ENCODE measurements at places on chromosomes 3 and 15.
A peak's percentile ranks its signal among the peaks of the same experiment; 100 is the strongest.

DNA sequence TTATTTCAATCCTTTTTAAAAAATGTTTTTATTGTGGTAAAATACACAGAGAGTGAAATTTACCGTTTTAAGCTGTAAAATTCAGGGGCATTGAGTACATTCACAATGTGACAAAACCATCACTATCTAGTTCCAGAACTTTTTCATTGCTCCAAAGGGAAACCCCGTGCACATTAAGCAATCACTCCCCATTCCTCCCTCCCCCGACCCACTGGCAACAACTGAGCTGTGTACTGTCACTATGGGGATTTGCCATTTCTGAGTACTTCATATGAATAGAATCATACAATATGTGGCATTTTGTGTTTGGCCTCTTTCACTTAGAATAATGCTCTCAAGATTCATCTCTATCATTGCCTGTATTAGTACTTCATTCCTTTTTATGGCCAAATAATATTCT is 45.5 kb upstream of the BOC start:
- no peak for DNase-seq

- no peak for DNase-seq
Measured at GRCh38 chr3:76369170-76369569, 583.8 kb upstream of the ZNF717 start.

DNA sequence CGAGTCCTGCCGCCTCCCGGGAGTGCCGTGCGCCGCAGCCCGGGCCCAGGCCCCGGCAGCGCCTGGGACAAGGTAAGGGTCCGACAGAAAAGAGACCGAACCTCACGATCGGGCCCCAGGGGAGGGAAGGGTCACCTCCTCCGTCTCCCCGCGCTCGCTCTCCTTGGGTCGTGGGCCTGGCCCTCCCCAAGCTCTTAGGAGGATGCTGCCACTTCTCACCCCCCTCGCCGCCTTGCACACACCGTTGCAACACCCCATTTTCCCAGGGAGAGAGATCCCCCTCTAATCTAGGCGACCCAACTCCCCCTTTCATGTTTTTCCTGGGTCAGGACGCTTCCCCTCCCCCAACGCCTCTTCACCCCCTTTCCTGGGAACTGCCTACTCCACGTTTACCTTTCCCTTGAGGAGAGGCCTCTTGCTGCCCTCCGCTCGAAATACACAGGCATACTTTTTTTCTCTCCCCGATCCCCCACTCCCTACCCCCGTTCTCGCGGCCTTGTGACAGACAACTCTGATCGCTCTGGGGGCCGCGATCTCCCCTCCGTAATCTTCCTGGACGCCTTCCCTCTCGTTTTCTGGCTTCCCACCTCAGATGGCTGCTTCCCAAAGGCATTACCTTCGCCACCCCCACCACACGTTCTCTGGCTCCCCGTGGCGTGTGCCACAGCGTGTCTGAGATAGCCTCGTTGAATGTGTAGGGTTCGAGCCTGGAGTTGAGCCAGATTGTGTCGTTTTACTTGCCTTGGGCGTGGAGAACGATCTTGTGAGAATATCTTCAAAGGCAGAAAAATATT is 688 bp downstream of the SETD5 start:
- DNase-seq: peak; percentile 51

- DNase-seq: no peak
Measured at GRCh38 chr3:42270561-42270960, 4.6 kb upstream of the CCK start.

DNA sequence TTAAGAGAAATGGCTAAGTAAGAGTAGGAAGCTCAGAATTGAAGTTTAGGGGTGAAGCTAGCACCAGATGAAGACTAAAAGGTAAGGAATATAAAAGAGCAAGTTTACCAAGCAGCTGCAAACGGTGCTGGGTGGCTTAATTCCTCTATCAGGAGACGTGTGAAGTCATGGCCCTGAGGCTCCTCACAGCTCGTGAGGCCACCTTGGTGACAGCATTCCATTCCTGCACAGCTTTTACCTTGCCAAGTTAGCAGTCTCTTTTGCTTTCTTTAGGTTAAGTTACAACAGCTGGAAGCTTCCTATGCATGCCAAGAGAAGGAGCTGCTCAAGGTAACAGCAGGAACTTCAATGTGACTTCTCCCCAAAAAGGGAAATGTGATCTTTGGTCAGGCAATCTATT is 6.4 kb downstream of the TMCO5A start:
- DNase-seq: no peak

- DNase-seq: peak; percentile 28
Measured at GRCh38 chr3:134249935-134250716, 533 bp downstream of the RYK start.

GRCh38 chr3:25840099-25840498 is 50.2 kb downstream of the OXSM start:
- DNase-seq: no peak

GRCh38 chr15:39685999-39686613 is 96.5 kb downstream of the FSIP1 start:
- peak; percentile 29 for DNase-seq

DNA sequence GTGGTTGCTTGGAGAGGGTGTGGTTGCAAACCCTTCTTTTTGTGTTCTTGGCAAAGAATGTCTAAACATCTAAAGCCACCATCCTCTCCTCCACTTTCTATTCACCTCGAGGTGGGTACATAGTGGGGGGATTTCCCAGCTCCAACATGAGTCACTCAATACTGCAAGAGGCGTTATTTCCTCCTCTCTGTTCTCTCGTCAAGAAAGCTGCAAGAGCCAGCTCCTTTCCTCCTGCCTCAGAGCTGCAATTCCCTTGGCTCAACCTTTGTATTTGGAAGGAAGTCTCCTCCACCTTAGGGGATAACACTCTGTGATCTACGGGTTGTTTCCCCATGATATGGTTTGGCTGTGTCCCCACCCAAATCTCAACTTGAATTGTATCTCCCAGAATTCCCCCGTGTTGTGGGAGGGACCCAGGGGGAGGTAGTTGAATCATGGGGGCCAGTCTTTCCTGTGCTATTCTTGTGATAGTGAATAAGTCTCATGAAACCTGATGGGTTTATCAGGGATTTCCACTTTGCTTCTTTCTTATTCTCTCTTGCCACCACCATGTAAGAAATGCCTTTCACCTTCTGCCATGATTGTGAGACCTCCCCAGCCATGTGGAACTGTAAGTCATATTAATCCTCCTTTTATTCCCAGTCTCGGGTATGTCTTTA is 138.4 kb downstream of the PLCL2 start:
- peak; percentile 44 for DNase-seq

- no peak for DNase-seq
Measured at GRCh38 chr15:32879980-32880379, 162.2 kb downstream of the GREM1 start.

- DNase-seq: no peak
Measured at GRCh38 chr15:74840851-74841775, 1.8 kb downstream of the ULK3 start.

DNA sequence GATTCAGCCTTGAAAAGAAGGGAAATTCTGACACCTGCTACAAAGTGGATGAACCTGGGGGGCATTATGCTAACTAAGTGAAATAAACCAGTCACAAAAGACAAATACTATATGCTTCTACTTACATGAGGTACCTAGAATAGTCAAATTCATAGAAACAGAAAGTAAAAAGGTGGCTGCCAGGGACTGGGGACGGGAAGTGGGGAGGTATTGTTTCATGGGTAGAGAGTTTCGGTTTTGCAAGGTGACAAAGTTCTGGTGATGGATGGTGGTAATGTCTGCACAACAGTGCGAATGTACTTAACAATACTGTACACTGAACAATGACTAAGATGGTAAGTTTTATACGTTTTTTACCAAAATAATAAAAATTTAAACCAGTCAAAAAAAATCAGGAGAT is 4.8 kb downstream of the IDH2 start:
- DNase-seq: peak; percentile 84

GRCh38 chr3:74329096-74329495 is 285.4 kb downstream of the CNTN3 start:
- no peak for DNase-seq

GRCh38 chr3:52222319-52223221 is 2.9 kb downstream of the TLR9 start:
- no peak for DNase-seq

DNA sequence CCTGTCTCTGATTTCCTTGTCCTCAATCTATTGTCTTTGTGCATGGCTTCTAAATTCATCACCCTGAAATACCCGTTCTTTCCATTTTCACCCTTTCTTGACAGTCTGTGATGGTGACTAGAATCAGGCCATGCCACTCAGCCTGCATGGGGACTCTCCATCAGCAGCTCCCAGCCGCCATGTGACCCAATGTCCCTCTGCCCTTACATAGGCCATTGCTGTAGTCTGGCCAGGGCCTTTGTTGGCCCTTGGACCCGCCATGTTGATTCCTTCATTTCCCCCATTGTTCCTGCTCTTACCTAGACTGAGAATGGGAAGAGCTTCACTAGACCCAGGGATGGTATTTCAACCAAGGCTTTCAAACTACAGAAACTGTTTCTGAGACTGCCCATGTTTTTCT is 45.8 kb downstream of the SPSB4 start:
- no peak for DNase-seq

DNA sequence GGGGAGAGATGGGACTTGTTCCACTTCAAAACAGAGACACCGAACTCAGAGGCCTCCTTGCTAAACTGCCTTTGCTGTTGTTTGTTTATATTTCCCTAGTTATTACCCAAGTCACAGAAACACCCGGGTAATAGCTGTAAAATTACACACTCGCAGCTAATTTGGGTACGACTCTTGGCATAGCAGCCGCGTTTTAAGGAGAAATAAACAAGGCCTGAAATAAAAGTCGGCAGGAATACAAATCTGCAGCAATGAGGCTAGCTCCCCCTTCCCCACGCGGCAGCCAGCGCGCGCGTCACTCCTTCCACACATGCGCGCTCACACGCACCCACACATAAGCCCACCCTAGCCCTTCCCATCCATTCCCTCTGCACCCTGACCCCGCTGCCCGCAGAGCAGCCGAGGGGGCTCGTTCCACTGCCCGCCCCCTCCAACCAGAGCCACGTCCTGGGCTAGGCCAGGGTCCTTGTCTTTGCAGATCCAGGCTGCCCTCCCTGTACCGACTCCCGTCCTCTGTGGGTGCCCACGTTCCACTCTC is 67.3 kb downstream of the LINGO1 start:
- DNase-seq: no peak

- peak; percentile 61 for DNase-seq
Measured at GRCh38 chr3:176872771-176873209, 324.5 kb downstream of the TBL1XR1 start.

- no peak for DNase-seq
Measured at GRCh38 chr15:98412852-98413251, 235.5 kb upstream of the IGF1R start.

DNA sequence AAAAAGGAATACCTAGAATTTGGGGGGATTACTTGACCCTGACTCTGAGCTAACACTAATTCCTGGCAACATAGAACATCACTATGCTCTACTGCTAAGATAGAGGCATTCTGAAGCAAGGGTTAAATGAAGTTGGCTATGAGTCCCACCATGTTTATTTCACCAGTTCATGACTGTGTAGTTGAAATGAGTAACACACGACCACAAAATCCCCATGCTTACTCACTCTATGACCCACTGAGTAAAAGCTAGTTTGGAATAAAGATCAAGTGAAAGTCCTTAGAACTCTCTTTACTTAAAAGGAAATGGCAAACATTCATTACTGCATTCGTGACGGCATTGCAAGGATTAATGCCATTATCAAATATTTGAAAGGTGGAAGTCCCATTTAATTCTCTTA is 47.4 kb downstream of the MRPL46 start:
- DNase-seq: no peak

GRCh38 chr15:61752001-61752400 is 308.2 kb downstream of the VPS13C start:
- DNase-seq: no peak

GRCh38 chr3:108489776-108490175 is 20.6 kb downstream of the MYH15 start:
- DNase-seq: peak; percentile 48

DNA sequence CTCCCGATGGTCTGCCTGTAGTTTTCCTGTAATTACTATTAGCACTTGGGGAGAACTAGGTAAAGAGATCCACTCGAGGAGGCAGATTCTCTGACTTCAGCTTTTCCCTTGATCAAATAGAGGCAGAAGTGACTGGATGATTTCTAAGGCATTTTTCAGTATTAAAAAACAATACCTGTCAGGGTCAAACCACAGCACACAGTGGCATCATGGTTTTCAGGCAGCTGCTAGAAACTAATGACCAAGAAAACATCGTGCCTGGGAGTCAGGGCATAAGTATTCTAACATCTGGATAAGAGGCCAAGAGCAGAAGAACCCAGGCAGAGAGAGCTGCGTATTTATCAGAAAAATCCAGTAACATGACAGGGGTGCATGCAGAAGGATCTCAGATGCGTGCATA is 419.9 kb downstream of the TUSC7 start:
- DNase-seq: no peak

GRCh38 chr15:66523926-66524325 is 18.8 kb downstream of the ZWILCH start:
- no peak for DNase-seq

GRCh38 chr3:63964681-63965485 is 52.7 kb upstream of the SCAANT1 start:
- no peak for DNase-seq

DNA sequence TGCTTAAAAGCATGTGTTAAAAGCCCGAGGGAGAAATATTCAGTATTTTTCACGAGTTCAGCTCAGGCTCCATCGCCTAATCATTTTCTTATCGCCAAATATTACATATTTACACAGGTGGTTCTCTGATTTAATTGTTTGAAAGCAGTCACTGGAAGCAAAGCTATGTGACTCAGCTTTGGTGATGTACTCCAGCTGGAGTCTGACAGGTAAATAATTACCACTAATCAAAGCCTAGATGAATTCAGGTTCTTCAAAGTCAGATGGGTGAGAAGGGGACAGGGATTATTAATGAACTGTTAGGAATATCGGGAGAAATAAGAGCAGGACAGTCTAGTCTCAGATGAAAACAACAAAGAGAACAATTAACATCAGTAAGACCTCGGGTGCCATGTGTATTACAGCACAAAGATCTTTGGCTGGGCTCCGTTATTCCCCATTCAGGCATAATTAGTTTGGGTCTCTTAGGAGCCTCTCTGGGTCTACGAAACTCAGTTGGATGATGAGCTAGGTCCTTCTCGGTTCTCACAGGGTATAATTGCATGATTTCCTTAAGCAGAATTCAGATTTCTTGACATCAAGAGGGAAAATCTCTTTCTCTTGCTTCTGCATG is 331.7 kb upstream of the ADAMTS9 start:
- no peak for DNase-seq

DNA sequence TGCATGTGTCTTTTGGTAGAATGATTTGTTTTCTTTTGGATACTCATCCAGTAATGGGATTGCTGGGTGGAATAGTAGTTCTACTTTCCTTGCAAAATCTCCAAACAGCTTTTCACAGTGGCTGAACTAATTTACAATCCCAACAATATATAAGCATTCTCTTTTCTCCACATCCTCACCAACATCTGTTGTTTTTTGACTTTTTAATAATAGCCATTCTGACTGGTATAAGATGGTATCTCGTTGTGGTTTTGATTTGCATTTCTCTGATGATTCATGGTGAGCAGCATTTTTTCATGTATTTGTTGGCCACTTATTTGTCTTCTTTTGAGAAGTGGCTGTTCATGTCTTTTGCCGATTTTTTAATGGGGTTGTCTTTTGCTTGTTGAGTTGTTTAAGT is 55.8 kb downstream of the ST8SIA2 start:
- no peak for DNase-seq

GRCh38 chr15:71752128-71752527 is 58.2 kb upstream of the NR2E3 start:
- DNase-seq: no peak
